ENCODE measurements at places on chromosomes 16 and 17. TPM values are rescaled to one million over a fixed set of nuclear protein-coding genes. Genes with fewer than 3 reads are reported as not detected.

Gene ABI3
- total RNA-seq = 27.9 TPM

Gene MEFV
- 0.21 TPM for total RNA-seq

Gene NOS2
- total RNA-seq = 0.05 TPM

Gene OR2C1
- not detected for total RNA-seq

Gene KRTAP4-3
- not detected for total RNA-seq

All from activated T-cell treated with anti-CD3 and anti-CD28 coated beads, Interleukin-2, amount 50 U/mL, for 72 hours (primary cell).